Esophagus muscularis mucosa (tissue), 4 donors: ENCODE measurements at places on chromosomes 5 and 9. TPM values are rescaled to one million over a fixed set of nuclear protein-coding genes. Genes with fewer than 3 reads are reported as not detected.

- no peak for DNase-seq
- no peaks in the 10 kb centered on the region for H3K27me3 ChIP-seq
- peaks cover 38% of the 10 kb centered on the region for H3K36me3 ChIP-seq
- no peaks in the 10 kb centered on the region for H3K4me1 ChIP-seq
- no peak overlapping the region for H3K4me3 ChIP-seq
Measured at GRCh38 chr5:34957857-34958690, 28.7 kb downstream of the DNAJC21 start.

DNA sequence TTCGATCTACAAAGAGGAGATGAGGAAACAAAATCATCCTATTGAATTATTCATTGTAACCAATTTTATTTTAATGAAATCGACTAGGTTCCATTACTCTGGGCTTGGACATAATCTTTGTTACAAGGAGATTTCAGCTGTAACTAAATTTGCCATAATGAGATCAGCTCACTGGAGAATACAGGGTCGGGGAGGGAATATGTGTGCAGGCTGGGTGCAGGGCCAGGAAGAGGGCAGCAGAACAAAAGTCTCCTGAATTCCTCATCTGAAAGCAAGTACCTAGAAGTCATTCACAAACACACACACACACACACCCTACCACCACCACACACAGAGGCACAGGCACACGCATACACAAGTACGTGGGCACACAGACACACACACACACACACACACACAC, 151.2 kb downstream of the PAPPA start:
- no peaks in the 10 kb centered on the region for H3K36me3 ChIP-seq
- H3K27me3 ChIP-seq = no peaks in the 10 kb centered on the region
- H3K27ac ChIP-seq = no peak overlapping the region
- no peaks in the 10 kb centered on the region for H3K4me1 ChIP-seq
- H3K4me3 ChIP-seq = no peak overlapping the region

- H3K27ac ChIP-seq = no peak overlapping the region
- H3K27me3 ChIP-seq = no peaks in the 10 kb centered on the region
- no peak for DNase-seq
- peaks cover 37% of the 10 kb centered on the region for H3K36me3 ChIP-seq
- H3K4me1 ChIP-seq = no peaks in the 10 kb centered on the region
- H3K4me3 ChIP-seq = no peak overlapping the region
Measured at GRCh38 chr5:1515921-1516571, 7.7 kb downstream of the LPCAT1 start.

DNA sequence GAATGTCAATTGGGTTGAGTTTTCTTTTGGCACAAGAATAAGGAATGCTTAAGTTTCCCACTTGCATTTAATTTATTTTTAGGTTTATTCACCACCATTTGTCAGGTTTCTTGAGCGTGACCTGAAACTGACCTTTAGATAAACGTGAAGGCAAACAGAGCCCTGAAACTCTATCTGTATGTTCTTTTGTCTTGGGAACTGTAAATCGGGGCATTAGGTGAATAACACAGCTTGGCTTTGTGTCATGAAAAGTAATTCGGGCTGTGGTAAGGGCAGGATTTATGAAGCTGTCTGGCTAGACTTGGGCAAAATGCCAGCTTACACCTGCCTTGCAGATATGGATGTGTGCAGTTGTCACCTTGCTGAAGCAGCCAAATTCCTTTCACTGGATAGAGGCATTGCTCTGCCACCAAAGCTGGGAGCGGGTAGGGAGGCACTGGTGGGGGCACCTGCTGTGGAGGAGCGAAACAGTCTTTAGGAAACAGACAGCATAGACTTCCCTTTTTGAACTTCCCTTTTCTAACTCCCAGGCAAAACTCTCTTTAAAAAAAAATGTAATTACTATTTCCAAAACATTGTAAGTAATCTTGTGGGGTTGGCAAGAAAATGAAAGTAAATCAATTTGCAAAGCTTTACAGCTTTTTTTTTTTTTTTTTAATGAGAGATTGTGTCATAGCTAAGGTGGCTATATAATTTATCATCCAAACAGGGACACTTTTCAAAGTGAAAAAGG, 545.2 kb downstream of the CSNK1G3 start:
- DNase-seq = no peak
- no peaks in the 10 kb centered on the region for H3K27me3 ChIP-seq
- no peak overlapping the region for H3K4me3 ChIP-seq
- H3K36me3 ChIP-seq = no peaks in the 10 kb centered on the region
- H3K4me1 ChIP-seq = peaks cover 29% of the 10 kb centered on the region

GRCh38 chr9:21153336-21154017, 11.8 kb upstream of the IFNW1 start:
- H3K27me3 ChIP-seq = no peaks in the 10 kb centered on the region
- H3K36me3 ChIP-seq = no peaks in the 10 kb centered on the region
- H3K4me1 ChIP-seq = peaks cover 5% of the 10 kb centered on the region
- H3K4me3 ChIP-seq = no peak overlapping the region
- no peak for DNase-seq

- no peaks in the 10 kb centered on the region for H3K27me3 ChIP-seq
- H3K4me3 ChIP-seq = no peak overlapping the region
- no peak for DNase-seq
- H3K36me3 ChIP-seq = peaks cover 50% of the 10 kb centered on the region
Measured at GRCh38 chr9:127519301-127520166, 68.2 kb downstream of the LRSAM1 start.

- H3K36me3 ChIP-seq = no peaks in the 10 kb centered on the region
- DNase-seq = no peak
- no peak overlapping the region for H3K27ac ChIP-seq
- no peak overlapping the region for H3K4me3 ChIP-seq
- no peaks in the 10 kb centered on the region for H3K4me1 ChIP-seq
Measured at GRCh38 chr9:118273048-118273447, 568.8 kb downstream of the TLR4 start.

DNA sequence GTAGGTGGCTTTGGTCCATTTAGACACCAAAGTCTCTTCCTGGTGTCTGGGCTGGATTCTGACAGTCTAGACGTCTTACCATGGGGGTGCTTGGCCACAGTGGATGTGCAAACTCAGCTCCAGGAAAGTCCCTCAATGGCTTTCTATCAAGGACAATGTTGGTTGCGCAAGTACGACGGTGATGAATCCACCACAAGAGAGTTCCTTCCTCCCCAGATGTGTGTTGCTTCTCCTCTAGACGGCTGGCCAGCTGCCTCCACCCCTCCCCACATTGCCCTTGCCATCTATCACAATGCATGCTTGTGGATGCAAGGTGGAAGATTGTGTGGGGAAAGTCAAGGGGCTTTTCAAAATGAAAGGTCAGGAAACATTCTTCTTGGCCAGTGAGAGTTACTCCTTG, 89.7 kb upstream of the IRX2 start:
- peak; percentile 62 for DNase-seq
- H3K4me3 ChIP-seq = no peak overlapping the region
- H3K4me1 ChIP-seq = no peaks in the 10 kb centered on the region
- no peaks in the 10 kb centered on the region for H3K36me3 ChIP-seq
- H3K27me3 ChIP-seq = peaks cover 4% of the 10 kb centered on the region

GRCh38 chr5:152730176-152730575, 325.1 kb upstream of the NMUR2 start:
- H3K4me1 ChIP-seq = no peaks in the 10 kb centered on the region
- no peaks in the 10 kb centered on the region for H3K36me3 ChIP-seq
- no peak overlapping the region for H3K4me3 ChIP-seq
- DNase-seq = no peak
- H3K27me3 ChIP-seq = no peaks in the 10 kb centered on the region

GRCh38 chr5:111930905-111931461, 174.0 kb upstream of the NREP start:
- H3K4me1 ChIP-seq = peaks cover 11% of the 10 kb centered on the region
- DNase-seq = no peak
- H3K27ac ChIP-seq = no peak overlapping the region
- no peaks in the 10 kb centered on the region for H3K36me3 ChIP-seq
- H3K4me3 ChIP-seq = no peak overlapping the region

GRCh38 chr9:120514405-120514804, 65.6 kb downstream of the CDK5RAP2 start:
- DNase-seq = no peak
- no peak overlapping the region for H3K4me3 ChIP-seq
- H3K36me3 ChIP-seq = peaks cover 19% of the 10 kb centered on the region
- H3K4me1 ChIP-seq = no peaks in the 10 kb centered on the region
- no peaks in the 10 kb centered on the region for H3K27me3 ChIP-seq
- no peak overlapping the region for H3K27ac ChIP-seq

Gene ELOVL7
- total RNA-seq = 7.0 TPM

Gene FGF10
- total RNA-seq = 3.7 TPM

Gene GRIA1
- 0.63 TPM for total RNA-seq

Gene BRINP1
- total RNA-seq = not detected

Gene CNTLN
- 14.1 TPM for total RNA-seq

Gene MUSK
- total RNA-seq = 7.9 TPM
